ENCODE measurements at places on chromosomes 13 and 19.

DNA sequence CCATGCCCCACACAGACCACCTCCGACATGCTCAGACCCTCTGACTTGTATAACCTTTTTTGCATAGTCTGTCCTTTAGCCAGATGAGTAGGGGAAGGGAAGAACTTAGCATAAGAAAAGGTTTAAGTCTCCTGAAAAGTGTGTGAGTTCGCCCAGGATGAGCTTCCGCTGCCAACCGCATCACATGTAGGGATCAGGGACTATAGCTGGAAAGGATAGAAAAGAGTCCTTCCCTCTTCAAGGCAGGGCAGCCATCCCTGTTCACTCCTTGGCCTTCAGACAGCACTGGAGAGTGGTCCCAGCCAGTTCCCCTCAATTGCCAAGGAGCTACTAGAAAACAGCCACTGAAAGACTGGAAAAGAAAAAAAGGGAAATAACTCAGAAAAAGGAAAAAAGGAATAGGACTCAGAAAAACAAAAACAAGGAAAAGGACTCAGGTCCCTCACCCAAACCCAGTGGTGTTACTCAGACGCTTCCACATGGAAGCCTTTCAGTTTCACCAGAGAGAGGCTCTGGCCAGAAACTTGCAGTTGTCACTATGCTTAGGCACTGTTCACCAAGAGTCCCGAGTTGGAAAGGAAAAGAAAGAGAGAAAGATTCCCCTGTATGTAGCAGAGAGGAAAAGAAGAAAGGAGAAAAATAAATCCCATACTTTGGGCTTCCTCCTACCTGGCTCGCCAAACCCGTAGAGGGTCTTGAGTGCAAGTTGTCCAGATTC, 5.6 kb upstream of the TM9SF2 start:
- H3K27me3 ChIP-seq = no peaks in the 10 kb centered on the region
- DNase-seq = no peak
- H3K36me3 ChIP-seq = peaks cover 25% of the 10 kb centered on the region

GRCh38 chr19:32489971-32490370, 84.4 kb downstream of the DPY19L3 start:
- H3K27me3 ChIP-seq = no peaks in the 10 kb centered on the region
- no peak overlapping the region for H3K4me3 ChIP-seq
- no peaks in the 10 kb centered on the region for H3K4me1 ChIP-seq
- DNase-seq = no peak

DNA sequence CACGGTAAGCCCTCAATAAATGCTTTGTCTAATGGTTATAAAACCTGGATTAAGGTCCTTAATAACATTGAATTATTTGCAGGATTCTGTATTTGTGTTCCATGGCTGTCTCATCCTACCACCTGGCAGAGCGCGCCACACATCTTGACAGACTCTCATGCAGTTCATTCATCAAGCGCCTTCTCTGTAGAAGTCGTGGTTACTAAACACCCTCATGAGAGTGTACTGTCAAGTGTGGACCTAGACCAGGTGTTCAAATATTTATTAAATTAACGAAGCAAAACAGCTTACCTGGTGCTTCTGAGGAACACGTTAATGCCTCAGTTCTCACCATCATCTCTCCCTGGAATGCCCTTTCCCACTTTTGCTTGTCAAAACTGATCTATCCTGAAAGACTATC, 13.1 kb upstream of the FBXL3 start:
- no peak for DNase-seq
- H3K27me3 ChIP-seq = no peaks in the 10 kb centered on the region
- H3K4me3 ChIP-seq = no peak overlapping the region
- H3K4me1 ChIP-seq = no peaks in the 10 kb centered on the region
- H3K27ac ChIP-seq = no peak overlapping the region

DNA sequence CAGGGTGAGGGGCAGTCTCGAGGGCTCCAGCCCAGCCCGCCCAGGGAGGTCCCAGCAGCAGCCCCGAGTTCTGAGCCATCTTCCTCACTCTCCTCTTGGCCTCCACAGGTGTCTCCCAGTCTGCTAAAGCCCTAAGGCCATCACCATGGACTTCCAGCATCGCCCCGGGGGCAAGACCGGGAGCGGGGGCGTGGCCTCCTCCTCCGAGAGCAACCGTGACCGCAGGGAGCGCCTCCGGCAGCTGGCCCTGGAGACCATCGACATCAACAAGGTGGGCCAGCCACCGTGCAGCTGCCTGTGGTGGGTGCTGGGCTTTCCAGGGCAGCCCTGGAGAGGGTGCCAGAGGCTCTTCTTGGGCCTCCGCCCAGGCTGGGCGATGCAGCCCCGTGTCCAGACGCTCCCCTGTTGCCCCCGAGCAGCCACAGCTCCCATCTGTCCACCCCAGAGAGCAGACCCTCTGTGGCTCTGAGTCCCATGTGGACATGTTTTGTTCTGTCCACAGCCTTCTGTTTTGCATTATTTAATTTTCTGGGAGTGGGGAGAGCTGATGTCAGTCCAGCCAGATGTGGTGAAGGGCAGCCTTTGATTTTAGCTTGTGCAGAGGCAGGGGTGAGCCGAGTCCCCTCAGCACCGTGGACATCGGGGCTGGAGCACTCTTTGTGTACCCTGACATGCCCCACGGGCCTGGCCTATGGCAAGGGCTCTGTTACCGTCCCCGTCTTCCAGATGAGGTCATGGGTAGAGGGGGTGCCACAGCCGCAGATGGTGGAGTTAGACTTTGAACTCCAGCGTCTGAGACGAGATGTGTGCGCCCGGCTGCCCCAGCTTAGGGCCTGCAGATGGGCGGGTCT, 5.6 kb upstream of the AMH start:
- peaks cover 42% of the 10 kb centered on the region for H3K4me1 ChIP-seq
- H3K27ac ChIP-seq = no peak overlapping the region
- peaks cover 56% of the 10 kb centered on the region for H3K36me3 ChIP-seq
- H3K27me3 ChIP-seq = no peaks in the 10 kb centered on the region
- H3K4me3 ChIP-seq = peak overlapping the region; percentile 20
- DNase-seq = no peak

DNA sequence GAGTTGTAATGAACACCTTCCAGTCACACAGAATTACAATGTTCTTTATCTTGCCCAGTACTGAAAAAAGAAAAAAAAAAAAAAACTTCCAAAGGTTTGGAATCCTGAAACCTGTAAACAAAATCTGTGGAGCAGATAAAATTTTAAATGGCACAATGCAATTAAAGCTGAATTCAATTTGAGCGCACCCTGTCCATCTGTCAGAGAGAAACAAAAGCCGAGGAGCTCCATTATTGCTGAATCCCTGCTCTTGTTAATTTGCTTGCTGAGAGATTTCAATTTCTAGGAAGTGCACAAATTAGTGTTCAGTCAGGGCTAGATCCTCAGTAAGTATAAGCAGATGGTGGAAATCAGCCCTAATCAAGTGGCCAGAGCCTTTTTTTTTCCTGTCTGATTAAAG, 65.2 kb downstream of the DACH1 start:
- no peaks in the 10 kb centered on the region for H3K36me3 ChIP-seq
- DNase-seq = no peak
- no peaks in the 10 kb centered on the region for H3K27me3 ChIP-seq
- no peak overlapping the region for H3K27ac ChIP-seq
- H3K4me3 ChIP-seq = no peak overlapping the region
